ENCODE measurements at places on chromosomes 6 and 20. TPM values are rescaled to one million over a fixed set of nuclear protein-coding genes. Genes with fewer than 3 reads are reported as not detected.

Gene EEF1A2
- 13.7 TPM for total RNA-seq

Gene EBF4
- total RNA-seq: 1.2 TPM

Gene HCRTR2
- not detected for total RNA-seq

GRCh38 chr6:119334535-119335264, 14.9 kb downstream of the MAN1A1 start:
- no peak for DNase-seq
- no peaks in the 10 kb centered on the region for H3K4me1 ChIP-seq
- H3K27ac ChIP-seq: no peak overlapping the region
- H3K4me3 ChIP-seq: no peak overlapping the region
- no peaks in the 10 kb centered on the region for H3K27me3 ChIP-seq

DNA sequence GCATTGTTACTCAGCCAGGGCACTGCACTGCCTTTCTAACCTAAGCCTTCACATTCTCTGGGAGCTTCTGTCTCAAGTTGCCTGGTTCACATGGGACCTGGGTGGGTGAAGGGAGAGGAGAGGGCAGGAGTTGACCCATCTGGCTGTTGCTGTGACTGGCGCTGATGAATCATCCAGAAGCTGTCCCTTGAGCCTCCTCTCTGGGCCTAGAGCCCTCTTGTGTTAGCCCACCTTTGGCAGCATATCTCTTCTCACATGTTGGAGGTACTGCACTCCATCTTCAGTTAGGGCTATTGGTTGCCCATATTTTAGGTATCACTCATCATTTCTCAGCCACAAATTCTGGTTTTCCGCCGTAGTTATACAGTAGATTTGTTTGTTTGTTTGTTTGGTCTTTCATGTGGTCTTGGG, 19.8 kb downstream of the XRN2 start:
- no peak overlapping the region for H3K4me3 ChIP-seq
- DNase-seq: no peak
- no peaks in the 10 kb centered on the region for H3K27me3 ChIP-seq
- peaks cover 5% of the 10 kb centered on the region for H3K4me1 ChIP-seq
- peaks cover 10% of the 10 kb centered on the region for H3K36me3 ChIP-seq
- H3K27ac ChIP-seq: peak overlapping the region; percentile 19

All from A673 (cell line).